Type B pancreatic cell (in vitro differentiated cells): ENCODE measurements at places on chromosomes 12 and 14. TPM values are rescaled to one million over a fixed set of nuclear protein-coding genes. Genes with fewer than 3 reads are reported as not detected.

The KRT83 gene
- not detected in 2 replicates for total RNA-seq

The GALNT8 gene
- total RNA-seq, result 5.2 and 7.1 TPM in 2 replicates

The MIP gene
- not detected in 2 replicates for total RNA-seq

The ACVR1B gene
- 36.0 and 36.1 TPM in 2 replicates for total RNA-seq

The SERPINA5 gene
- 4.9 and 7.7 TPM in 2 replicates for total RNA-seq

The CCER1 gene
- total RNA-seq, result not detected in 2 replicates

The CLMN gene
- total RNA-seq, result 10.2 and 23.0 TPM in 2 replicates

DNA sequence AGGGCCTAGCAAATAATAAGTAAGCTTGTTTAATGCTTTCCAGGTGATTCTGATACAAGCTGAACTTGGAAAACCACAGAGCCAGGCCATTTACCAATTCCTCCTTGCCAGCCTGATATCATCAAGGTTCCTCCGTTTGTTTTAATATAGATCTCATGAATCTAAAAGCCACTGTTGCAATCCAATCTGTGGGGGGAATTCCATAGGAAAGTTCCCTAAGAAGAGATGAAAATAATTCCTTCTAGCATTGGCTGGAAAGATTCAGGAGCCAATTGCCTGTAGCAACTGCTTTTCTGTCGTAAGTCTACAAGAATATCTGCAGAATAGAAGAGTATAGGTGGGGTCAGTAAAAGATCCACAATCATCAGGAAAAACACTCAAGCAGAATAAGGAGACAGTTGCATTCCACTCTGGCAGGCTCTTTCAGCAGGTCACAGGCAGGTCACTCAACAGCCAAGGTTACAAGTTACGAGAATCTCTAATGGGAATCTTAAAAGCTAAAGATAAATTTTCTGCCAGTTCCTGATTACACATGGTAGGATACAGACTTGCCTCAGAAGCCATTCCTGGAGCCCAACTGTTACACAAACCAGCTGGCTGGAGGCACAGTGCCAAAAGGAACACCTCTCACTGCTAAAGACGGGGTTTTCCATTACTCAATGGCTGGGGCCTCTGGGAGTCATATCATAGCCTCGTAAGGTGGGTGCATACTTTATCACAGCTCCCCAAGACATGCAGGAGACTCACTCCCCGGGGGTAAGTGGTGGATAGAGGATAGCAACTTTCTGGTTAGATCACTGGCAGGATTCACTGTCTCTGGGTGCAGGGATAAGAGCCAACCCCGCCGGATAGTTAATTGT lies 43.6 kb downstream of the FGD6 start:
- DNase-seq, result no peak

DNA sequence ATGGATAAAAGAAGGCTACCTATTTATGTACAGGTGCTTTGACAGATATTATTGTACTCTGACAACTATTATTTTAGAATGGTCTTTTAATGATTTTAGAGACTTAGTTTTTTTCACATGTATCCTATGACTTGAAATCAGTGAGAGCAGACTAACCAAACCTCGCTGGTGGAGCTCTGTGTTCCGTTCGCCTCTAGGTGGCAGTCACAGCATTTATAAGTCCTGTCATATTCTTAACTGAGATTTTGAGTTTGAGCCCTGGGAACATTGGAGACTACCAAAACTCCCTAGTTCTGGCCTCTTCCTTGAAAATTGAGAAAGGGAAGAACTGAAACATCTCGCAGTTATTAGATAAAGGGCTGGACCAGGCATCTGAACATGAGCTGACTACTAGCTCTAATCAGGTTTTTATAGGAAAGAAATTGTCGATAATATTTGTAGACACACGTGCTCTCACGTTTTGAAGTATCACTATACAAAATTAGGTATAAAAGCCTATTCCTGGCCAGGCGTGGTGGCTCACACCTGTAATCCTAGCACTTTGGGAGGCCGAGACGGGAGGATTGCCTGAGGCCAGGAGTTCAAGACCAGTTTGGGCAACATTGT lies 48.3 kb downstream of the TTLL5 start:
- DNase-seq, result no peak

GRCh38 chr14:104794993-104795780 lies at the start of gene AKT1:
TSS of gene AKT1 (minus strand) at chr14:104795748. CDS start at chr14:104792643, 3,105 bp downstream.
- DNase-seq, result no peak

- no peak for DNase-seq
These were observed at the start of gene STAT6 for GRCh38 chr12:57111031-57111734. TSS of gene STAT6 (minus strand) at chr12:57111362. CDS start at chr12:57108278, 3,084 bp downstream.

DNA sequence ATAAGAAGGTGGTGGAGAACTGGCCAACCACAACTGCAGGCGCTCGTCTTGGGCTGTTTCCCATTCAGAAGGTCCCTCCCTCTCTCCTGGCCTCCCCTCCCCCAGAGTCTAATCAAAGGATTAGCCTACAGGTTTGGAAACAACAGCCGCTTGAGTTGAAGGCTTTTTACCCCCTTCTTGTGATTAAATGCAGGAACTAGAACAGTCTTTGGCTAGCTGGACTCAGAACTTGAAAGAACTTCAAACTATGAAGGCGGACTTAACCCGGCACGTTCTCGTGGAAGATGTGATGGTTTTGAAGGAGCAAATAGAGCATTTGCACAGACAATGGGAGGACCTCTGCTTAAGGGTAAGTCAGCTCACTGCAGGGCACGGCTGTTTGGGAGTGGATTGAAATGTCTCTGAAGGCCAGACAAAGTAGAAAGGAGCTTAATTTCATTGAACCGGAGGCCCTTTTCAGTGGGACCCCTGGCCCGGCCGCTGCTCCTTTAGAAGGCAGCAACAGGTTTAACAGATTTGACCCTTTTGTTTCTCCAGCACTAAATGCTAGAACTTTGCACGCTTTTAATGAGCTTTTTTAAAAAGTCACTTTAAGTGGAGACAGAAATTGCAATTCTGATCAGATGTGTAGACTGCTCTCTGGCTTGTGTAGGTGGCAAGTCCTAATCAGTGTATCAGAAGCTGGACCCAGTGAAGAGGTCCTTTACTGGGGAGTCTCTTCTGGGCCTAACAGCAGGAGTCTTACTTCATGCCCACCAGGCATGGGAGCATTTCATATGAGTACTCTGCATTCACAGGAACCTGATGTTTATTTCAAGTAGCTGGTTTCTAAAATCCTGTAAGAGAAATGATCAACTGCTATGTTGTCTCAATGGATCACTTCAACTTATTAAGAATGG lies 107.7 kb downstream of the ESR2 start:
- DNase-seq, result no peak

DNA sequence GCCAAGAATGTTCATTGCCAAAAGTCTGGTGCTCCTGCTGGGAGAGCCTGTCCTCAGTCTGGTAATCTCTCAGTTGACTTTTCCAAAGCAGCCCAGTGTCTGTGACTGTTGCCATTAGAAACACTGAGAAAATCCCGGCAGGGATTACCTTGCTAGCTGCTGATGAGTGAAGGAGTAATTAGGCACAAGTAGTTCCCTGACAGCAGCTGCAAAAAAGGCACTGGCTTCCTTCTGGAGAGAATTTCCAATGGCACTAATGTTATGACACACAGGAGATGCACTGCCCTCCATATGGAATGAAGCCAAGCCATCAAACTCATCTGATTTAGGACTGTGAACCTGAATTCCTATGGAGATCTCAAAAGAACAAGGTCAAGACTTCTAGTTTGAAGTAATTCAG lies 1321.2 kb upstream of the SEL1L start:
- DNase-seq, result no peak

DNA sequence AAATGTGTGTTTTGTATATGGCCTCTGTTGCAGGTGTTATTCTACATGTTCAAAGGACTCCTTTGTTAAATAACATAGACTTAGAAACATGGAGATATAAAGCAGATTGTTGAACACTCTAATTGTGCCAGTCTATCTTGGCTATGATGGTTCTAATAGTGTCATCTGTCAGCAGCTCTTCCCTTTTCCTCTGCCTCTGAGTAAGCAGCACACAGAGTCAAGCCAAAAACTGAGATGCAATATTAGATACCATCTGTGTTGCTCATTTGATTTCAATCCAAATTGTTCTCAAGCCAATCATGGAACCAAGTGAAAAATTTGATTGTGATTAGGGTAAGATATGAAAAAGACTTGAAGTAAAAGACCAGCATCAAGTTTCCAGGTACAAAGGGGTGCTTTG lies 871.1 kb upstream of the MGAT4C start:
- DNase-seq, result no peak

- no peak for DNase-seq
These were observed 130.7 kb upstream of the ARID2 start for GRCh38 chr12:45598761-45599160.

GRCh38 chr14:68182492-68182891 lies 362.9 kb downstream of the RAD51B start:
- no peak for DNase-seq

GRCh38 chr12:120720234-120720986 lies 5.2 kb upstream of the ACADS start:
- DNase-seq, result no peak

DNA sequence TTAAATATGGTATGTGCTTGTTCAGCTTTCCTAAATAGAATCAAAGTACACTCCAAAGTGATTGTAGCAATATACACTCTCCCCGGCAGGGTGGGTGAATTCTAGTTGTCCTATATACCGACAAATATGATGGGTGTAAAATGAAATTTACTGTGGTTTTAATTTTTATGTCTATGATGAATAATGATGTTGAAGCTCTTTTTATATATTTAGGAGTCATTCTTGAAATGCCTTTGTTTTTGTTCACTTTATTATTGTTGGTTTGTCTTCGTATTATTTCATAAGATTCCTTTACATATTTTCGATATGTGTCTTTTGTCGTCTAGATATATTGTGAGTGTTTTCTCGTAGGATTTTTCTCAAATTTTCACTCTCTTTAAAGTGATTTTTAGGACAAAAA lies 105.7 kb downstream of the PDE3A start:
- no peak for DNase-seq

DNA sequence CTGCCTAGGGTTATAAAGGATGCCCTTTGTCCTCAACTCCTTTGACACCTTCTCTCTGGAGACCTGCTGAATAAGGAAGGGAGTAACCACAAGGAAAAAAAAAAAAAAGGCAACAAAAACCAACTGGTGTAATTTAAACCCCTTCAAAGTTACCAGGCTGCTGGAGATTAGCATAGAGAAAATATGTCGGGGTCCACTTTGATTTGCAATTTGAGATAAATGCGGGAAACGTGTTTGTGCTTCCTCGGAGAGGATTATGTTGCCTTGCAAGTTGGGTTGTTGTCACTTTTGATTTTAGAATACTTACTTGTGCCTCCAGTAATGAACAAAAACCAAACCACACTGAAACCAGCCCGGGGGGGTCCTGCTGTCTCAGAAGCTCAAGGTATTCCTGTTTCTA lies 200.2 kb upstream of the MYL2 start:
- no peak for DNase-seq

DNA sequence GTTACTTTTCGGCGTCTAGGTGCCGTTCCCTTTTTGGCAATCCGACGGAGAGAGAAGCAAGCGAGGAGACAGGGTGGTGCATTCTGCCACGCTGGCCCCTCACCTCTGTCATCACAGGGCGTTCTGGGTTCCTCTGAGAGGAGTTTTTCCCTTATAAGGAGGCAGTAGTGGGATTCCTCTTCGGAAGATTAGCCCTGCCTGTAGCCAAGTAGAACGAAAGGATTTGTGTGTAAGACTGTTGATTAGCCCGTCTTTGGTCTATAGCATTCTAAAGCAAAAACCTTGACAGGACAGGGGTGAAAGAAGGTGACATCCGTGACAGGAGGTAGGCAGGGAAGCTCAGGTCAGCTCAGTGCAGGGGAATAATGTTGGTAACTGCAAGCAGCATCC lies 9.1 kb upstream of the NEMF start:
- DNase-seq, result no peak

DNA sequence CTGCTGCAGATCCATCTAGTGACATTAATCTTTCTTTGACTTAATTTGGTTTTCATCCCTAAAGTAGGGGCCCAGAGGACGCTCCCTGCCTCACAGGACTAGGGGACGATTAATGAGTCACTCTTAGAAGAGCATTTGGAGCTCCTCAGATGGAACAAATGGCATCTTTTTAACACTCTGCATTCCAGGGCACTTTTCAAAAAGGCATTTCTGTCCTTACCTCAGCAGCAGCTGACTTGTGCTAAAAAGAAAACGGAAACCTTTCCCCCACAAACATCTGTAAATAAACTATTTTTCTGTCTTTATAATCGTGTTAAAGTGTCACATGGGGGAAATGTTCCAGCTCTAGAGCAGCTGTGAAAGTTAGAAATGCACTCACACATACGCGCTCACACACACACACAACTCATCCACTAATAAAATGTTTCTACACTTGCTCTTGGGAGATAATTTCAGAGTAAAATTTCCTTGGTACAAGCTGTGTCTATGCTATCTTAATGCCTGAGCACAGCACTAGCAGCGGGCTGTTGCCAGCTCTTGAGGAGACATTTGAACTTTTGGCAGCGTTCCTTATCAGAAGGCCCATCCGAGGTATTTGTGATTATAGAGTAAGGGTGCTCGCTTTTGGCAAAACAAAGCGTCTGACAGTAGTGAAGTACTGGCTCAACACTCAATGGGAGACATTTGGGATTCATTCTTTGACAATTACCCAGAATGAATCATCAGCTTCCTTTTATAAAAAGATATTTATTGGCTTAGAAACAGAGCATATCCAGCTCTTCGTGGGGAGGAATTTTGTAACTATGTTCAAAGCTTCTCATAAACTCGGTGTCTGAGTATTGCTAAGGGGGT lies 141.3 kb downstream of the PLXNC1 start:
- DNase-seq, result no peak

DNA sequence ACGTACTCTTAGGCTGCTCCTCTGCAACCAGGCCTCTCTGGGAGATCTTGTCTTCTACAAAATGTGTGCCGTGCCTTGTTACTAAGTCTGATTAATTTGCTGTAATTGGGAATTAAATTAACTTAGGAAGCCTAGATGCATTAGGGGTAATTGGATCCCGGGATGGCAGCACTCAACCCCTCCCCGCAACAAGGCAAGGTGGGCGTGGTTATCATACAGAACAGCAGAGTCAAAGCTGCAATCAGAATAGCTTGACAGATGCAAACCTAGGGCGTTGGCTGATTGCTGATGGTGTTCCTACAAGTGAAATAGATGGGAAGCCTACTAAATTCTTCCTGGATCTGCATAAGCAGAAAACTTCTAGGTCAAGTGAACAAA lies 34.5 kb upstream of the NFYB start:
- peak; percentile 34 for DNase-seq

DNA sequence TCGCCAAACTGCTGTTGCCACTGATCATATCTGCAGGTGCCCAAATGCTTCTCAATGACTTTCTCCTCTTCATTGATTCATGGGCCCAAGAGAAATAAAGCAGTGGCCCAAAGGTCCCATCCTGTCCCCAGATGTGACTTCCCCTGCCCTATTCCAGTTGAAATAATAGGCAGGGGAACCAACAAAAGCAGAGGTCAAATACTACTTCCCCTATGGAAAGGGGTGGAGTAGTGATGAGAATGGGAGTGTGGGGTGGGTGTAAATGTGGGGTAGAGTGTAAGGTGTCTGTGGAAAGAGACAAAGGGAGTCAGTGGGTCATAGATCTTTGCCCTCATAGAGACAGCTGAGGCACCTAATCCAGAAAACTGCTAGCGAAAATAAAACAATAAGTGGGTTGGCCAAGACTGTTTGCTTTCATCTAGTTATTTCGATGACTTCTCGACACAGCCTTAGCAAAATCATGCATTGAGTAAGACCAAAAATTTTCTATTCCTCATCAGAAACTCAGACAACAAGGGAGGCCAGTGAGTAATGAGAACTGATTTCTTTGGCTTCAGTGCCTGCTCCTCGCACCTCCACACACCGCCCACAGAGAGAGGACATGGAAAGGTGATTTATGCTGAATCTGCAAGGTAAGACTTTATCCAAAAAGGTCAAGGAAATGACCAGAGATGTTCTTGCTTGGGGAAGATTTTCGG lies 10.9 kb upstream of the IL22 start:
- no peak for DNase-seq

- DNase-seq, result no peak
These were observed 16.6 kb downstream of the SOCS2 start for GRCh38 chr12:93589081-93589480.

- no peak for DNase-seq
These were observed 18.8 kb downstream of the ACVRL1 start for GRCh38 chr12:51926064-51926632.
